ENCODE measurements at places on chromosomes 6 and 20.

- DNase-seq: no peak
These were observed 31.4 kb upstream of the FRMD1 start for GRCh38 chr6:168110437-168110836.

- DNase-seq: no peak
These were observed 13.8 kb downstream of the FOXQ1 start for GRCh38 chr6:1325461-1326309.

GRCh38 chr20:2698186-2698817 lies 5.7 kb downstream of the EBF4 start:
- DNase-seq: no peak

DNA sequence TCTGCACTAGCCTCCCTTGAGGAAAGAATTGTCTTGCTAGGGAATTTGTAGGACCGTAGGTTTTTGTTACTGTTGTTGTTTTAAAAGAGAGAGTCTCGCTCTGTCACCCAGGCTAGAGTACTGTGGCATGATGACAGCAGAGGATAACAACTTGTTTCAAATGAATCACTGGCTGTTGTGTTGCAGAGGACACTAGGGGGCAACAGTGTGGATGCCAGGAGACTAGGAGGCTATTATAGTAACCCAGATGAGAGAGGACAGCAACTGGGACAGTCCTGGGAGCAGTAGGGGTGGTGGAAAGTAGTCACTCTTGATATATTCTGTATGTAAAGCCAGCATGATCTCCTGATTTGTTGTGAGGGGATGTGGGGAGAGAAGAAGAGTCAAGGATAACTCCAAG lies 41.8 kb upstream of the LAMA4 start:
- no peak for DNase-seq

GRCh38 chr6:109260701-109261100 lies 121.6 kb downstream of the CD164 start:
- DNase-seq: no peak

DNA sequence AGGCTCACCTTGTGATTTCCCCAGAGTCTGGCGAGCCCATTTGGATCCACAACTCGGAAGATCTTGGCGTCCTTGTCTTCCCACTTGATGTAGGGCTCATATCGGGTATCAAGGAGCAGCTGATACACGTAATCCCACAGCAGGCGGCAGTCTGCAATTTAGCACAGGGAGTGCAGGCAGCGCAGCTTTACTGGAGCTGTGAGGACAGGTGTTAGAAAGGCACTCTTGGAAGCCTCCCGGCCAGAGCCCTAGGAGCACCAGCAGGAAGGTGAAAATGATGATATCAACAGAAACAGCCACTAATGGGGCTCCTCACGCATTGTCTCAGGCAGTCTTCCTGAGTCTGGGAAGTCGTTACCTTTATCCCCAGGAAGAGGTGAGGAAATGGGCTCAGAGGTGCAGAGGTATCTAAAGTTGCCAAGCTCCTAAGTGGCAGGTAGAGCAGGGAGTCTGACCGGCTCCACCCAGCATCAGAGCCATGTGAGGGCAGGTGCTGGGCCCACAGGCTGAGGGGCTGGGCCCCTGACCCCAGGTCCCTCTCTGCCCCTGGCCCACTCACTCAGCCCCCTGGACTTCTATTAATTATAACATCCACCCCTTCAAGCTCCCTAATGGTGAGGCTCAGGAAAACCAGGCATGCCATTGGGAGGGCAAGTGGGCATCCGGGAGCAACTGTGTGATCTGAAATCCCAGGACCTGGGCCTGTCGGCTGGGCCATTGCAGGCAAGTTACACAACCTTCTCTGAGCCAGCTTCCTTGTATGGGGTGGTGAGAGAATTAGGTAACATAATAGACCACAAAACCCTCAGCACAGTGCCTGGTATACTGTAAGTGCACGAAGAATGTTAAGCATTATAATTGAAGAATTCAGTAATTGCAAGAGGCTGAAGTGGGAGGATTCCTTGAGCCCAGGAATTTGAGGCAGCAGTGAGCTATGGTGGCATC lies 18.3 kb downstream of the ETV7 start:
- DNase-seq: no peak

DNA sequence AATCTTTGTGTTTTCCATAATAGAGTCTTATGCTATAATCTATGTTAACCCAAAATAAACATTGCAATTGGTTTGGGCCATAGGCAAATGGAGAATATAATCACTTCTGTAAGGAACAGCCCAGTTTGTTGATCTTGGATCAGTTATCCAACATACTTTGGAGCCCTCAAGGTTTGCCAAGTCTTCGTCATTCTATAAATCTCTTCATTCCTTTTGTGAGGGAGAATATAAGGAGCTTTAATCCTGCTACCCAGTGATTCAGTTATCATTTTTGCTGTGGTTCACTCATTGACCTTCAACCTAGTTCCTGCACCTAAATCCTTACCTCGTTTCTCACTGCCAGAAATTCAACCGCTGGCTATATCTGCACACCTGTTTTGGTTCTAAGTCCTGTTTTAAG lies 500.3 kb upstream of the PTCHD4 start:
- DNase-seq: no peak

DNA sequence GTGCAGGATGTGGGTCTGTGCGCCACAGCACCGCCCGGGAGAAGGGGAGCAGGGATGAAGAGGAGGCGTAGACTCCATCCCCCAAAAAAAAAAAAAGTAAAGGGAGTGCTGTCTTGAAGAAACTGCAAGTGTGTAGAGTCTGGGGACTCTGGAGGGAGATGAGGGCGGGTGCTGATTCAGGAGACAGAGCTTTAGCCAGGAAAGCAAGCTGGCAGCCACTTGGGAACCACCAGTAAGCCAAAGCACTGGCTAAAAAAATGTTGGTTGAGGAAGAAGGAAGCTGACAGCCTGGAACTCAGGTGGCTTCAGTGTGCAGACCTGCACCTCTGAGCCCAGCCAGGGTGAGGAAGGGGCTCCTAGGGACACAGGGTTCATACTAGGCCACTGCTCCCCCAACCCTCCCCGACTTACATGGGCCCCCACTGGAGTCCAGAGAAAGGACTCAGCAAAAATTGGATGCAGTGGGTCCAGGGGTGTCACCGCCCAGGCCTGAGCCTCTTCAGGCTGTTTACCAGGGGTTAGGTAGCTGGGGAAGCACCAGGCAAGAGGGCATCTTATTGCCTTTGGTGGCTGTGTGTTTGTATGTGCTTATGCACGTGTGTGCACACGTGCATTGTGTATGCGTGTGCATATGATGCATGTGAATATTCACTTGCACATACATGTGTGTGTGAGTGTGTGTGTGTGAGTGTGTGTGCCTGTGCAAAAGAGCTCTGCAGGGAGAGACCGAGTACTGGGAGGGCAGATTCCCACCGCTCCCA lies 153.5 kb upstream of the MLN start:
- no peak for DNase-seq

- DNase-seq: no peak
These were observed 43.6 kb upstream of the SLC32A1 start for GRCh38 chr20:38680500-38681306.

GRCh38 chr20:53794529-53795115 lies 201.0 kb upstream of the ZNF217 start:
- no peak for DNase-seq

GRCh38 chr6:43742931-43743632 lies 26.9 kb upstream of the VEGFA start:
- DNase-seq: no peak

DNA sequence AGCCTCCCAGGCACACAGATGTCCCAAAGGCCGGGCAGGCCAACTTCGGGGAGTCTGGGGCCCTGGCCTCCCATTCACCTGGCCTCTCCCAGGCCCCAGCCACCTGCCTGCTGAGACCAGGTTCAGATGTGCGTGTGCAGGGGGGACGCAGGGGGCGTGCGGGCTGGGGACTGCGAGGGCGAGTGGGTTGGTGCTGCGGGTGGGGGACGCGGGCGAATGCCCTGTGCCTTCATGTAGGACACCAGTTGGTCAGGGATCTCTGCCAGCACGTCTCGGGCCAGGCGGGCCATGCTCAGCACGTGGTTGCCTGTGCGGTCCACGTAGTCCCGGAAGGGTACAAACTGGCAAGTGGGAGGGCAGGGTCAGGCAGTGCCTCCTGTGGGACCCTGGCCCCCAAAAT lies 44.5 kb downstream of the RAB44 start:
- DNase-seq: no peak

GRCh38 chr6:24207413-24207812 lies 81.4 kb downstream of the NRSN1 start:
- peak; percentile 59 for DNase-seq

DNA sequence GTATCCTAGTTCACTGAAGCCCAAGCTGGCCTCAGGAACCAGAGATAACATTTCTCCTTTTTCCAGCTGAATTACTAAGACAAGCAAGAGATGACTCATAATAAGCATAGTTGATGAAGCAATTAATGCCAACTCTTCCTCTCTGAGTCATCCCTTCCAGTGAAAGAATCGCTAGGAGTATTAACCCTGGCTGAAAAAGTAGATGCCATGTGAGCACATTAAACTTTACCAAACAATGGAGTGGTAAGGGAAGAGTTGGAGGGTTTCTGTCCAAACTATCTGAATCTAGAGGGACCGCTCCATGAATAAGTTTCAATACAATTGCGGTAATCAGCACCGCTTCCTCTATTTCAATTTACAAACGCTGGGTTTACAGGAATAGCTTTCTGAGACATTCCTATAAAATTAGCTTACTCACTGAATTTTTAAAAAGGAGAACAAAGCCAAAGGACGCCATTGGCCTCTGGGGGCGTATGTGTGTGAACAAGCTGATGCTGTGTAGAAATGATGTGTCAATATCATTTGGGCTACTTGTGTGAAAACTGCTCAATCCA lies 48.3 kb downstream of the ATXN1 start:
- no peak for DNase-seq

GRCh38 chr20:58682656-58683531 lies 9.7 kb upstream of the NPEPL1 start:
- no peak for DNase-seq

DNA sequence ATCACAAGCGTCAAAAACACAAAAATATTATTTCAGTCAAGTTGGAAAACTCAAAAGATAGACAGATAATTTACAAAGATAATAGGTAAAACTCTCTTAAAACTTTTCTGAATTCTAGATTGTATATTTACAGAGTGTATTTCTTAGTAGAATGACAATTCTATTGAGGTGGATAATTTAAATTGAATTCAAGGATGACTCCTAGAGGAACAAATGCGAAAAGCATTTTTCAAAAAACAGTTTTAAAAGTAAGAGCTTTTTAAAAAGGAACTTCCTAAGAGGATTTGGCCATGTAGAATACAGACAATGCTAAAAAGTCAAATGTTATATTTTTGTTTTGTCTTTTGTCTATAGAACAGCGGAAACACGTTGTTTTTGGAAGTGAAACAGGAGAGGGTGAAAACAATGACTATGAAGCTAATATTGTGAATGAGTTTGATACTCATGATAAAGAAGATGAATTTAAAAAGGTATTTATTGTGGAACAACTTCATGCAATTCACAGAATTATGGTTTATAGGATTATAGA lies 90.1 kb downstream of the DNAH8 start:
- no peak for DNase-seq

- no peak for DNase-seq
These were observed 4.5 kb downstream of the CCN6 start for GRCh38 chr6:112058243-112059032.

- DNase-seq: no peak
These were observed 2.0 kb upstream of the PNPLA1 start for GRCh38 chr6:36267731-36268477.

GRCh38 chr6:80517525-80517924 lies 411.1 kb downstream of the BCKDHB start:
- no peak for DNase-seq

- DNase-seq: peak; percentile 18
These were observed 122.6 kb upstream of the PHACTR1 start for GRCh38 chr6:12593771-12594529.

DNA sequence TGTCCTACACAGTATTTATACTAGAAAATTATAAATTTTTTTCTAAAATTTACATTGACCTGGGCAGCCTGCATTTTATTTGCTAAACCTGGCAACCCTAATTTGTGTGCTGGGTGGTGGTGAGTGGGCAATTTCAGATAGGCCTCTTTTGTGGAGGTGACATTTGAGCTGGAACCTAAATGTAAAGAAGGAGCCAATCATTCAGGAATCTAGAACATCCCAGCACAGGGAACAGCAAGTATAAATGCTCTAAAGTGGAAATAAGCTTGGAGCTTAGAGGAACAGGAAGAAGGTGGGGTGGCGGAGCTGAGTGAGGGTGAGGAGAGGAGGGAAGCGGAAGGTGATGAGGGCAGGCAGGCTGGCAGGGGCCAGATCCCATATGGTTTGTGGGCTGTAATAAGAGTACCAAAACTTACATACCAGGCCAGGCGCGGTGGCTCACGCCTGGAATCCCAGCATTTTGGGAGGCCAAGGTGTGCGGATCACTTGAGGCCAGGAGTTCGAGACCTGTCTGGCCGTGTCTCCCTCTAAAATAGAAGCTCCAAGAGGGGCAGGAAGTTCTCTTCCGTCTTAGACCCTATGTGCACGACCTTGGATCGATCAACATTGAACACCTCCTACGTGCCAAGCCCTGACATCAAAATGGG lies 549 bp upstream of the CSE1L start:
- DNase-seq: peak; percentile 9

GRCh38 chr20:21575981-21576740 lies 62.3 kb upstream of the NKX2-2 start:
- DNase-seq: no peak

- DNase-seq: no peak
These were observed 214.2 kb downstream of the COL19A1 start for GRCh38 chr6:70080443-70081070.

DNA sequence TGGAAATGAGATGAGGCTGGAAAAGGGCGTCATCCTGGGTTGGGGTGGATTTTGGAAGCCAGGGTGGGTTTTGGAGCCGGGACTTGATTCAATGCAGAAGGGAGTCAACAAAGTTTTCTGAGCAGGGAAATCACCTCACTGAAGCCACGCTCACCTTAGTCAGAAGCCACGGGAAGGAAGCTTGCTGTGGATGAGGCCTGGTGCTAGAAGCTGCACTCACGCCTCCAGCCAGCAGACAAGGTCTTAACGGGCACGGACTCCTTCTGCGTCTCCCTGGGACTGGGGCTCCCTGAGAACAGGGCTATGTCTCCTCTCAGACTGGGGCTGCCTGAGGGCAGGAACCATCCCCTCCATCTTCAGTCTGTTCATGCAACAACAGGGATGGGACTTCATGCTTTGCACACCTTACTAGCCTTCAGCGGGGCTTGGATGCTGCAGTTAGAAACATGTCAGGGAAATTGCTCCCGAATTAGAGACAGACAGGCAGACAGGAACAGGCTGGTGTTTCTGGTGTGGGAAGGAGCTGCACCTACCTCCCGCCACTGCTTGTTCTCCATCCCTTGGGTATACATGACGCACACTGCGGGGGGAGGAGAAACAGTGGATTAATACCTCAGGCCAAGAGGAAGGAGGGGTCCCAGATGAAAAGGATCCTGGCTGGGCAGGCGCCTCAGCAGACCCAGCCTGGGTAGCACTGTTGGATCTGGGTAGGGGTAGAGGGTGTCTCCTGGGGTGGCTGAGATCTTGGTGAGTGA lies 17.5 kb downstream of the CPNE5 start:
- DNase-seq: no peak
